Right ventricle myocardium inferior (tissue), 1 donor: ENCODE measurements at places on chromosomes 4 and X. TPM values are rescaled to one million over a fixed set of nuclear protein-coding genes. Genes with fewer than 3 reads are reported as not detected.

MSX1 gene
- 2.7 TPM for total RNA-seq

SRPK3 gene
- 43.3 TPM for total RNA-seq

MAGEE2 gene
- 0.16 TPM for total RNA-seq

SLC10A3 gene
- 13.0 TPM for total RNA-seq

RNF150 gene
- 56.1 TPM for total RNA-seq

GATA1 gene
- 0.16 TPM for total RNA-seq

XK gene
- total RNA-seq, result 8.7 TPM

MED12 gene
- 19.4 TPM for total RNA-seq
